Cardiac muscle cell (in vitro differentiated cells and primary cell): ENCODE measurements at places on chromosomes 11 and 22. TPM values are rescaled to one million over a fixed set of nuclear protein-coding genes. Genes with fewer than 3 reads are reported as not detected.

PLXNB2 gene
- total RNA-seq: 142 and 195 TPM in 2 replicates

MMP8 gene
- total RNA-seq: not detected in 2 replicates

DNA sequence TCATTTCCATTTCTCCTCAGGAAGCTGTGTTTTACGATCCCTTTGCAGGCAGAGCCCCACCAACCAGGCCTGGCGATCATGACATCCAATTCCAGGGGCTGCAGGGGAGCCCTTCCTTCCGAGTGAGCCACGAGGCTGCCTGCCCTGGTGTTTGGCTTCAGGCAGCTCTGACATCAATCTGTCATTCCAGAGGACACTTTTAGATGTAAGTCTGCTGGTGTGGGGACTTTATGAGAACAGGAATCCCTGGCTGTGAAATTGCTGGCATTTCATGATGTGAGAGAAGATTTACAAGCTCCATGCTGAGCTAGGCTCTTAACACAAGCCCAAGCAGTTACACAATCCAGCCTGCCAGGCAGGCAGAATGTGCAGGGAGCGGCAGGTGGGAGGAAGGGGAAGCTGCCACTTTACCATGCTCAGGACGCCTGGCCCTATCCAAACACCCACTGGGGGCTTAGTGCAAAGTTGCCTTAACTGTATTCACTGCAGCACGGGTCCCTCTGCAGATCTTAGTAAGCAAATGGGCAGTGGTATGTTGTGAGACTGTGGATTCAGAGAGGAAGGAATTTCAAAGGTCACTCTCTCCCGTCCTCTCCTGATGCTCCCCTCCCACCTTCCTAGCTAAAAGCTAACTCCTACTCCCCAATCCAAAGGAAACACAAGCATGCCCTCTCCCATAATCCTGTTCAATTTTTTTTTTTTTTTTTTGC lies 43.4 kb upstream of the MICAL2 start:
- no peaks in the 10 kb centered on the region for H3K36me3 ChIP-seq
- H3K4me3 ChIP-seq: no peak overlapping the region
- peaks cover 19% of the 10 kb centered on the region for H3K4me1 ChIP-seq
- peak; percentile 49 for DNase-seq
- H3K27ac ChIP-seq: peak overlapping the region; percentile 48

DNA sequence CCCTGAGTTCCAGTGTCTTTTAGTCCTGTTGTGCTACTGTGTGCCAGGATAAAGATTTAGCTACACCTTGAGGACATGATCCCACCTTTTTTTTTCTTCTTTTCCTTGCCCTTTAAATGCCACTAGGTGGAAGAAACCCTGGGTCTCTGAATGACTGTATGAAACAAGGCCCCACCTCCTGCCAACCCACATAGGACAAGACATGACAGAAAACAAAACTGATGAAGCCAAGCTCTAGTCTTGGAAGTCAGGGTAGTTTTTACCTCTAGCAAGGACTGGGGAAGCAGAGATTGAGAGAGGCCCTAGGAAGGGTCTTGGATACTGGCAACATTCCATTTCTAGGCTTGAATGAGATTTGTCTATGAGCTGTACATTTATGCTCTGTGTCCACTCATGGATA lies 410.7 kb downstream of the MIAT start:
- H3K27ac ChIP-seq: no peak overlapping the region
- no peak for DNase-seq
- no peak overlapping the region for H3K4me3 ChIP-seq
- H3K4me1 ChIP-seq: peaks cover 36% of the 10 kb centered on the region
- H3K27me3 ChIP-seq: no peaks in the 10 kb centered on the region

DNA sequence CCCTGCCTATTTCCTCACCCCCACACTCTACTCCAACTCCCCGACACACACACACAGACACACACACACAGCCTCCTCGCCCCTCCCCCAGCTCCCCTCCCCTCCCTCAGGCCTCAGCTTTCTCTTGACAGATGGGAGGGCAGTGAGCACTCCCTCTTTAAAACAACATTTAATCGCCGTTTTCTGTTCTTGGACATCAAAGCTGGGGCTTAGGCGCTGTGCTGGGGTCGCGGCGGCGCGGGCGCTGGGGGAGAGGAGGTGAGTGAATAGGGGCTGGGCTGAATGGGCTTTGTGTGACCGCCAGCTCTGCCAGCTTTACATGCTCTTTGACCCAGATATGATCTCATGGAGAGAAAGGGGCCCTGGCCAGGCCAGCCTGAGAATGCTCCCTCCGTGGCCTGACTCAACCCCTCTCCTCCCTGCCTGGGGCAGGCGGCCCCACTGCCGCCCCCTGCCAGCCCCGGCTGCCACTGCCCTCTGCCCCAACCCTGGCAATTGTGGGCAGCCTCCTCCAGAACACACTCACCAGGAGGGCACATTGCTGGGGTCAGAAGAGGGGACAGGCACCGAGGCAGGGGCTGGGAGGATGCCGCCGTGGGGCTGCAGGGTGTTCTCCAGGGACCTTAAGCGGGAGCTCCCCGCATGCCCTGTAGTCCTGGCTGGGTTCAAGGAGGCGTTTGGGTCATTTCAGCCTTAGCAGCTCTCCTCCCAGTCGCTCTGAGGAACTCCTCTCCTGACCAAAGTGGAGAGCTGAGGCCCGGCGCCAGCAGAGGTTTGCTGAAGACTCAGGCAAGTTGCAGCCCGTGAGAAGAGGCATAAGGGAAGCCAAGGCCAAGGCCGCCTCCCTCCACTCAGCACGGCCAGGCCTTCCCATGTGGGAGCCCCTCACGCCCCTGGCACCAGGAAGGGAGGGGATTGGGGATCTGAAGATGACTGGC lies 38.3 kb upstream of the NNMT start:
- no peaks in the 10 kb centered on the region for H3K27me3 ChIP-seq
- H3K4me1 ChIP-seq: peaks cover 38% of the 10 kb centered on the region
- H3K36me3 ChIP-seq: no peaks in the 10 kb centered on the region
- H3K27ac ChIP-seq: no peak overlapping the region
- no peak overlapping the region for H3K4me3 ChIP-seq

- peak; percentile 24 for DNase-seq
- H3K4me3 ChIP-seq: no peak overlapping the region
- H3K4me1 ChIP-seq: peaks cover 50% of the 10 kb centered on the region
Measured at GRCh38 chr11:3950996-3951660, 95.7 kb downstream of the STIM1 start.

- peaks cover 72% of the 10 kb centered on the region for H3K36me3 ChIP-seq
- H3K4me3 ChIP-seq: no peak overlapping the region
- H3K4me1 ChIP-seq: no peaks in the 10 kb centered on the region
- no peak overlapping the region for H3K27ac ChIP-seq
- no peaks in the 10 kb centered on the region for H3K27me3 ChIP-seq
- DNase-seq: peak; percentile 85
Measured at GRCh38 chr22:36286096-36286957, 33.4 kb downstream of the APOL1 start.

GRCh38 chr11:2300290-2300935 lies 1.3 kb downstream of the C11orf21 start:
- no peak overlapping the region for H3K27ac ChIP-seq
- no peak for DNase-seq
- H3K4me3 ChIP-seq: no peak overlapping the region
- H3K4me1 ChIP-seq: peaks cover 54% of the 10 kb centered on the region
- no peaks in the 10 kb centered on the region for H3K36me3 ChIP-seq
- peaks cover 1% of the 10 kb centered on the region for H3K27me3 ChIP-seq

DNA sequence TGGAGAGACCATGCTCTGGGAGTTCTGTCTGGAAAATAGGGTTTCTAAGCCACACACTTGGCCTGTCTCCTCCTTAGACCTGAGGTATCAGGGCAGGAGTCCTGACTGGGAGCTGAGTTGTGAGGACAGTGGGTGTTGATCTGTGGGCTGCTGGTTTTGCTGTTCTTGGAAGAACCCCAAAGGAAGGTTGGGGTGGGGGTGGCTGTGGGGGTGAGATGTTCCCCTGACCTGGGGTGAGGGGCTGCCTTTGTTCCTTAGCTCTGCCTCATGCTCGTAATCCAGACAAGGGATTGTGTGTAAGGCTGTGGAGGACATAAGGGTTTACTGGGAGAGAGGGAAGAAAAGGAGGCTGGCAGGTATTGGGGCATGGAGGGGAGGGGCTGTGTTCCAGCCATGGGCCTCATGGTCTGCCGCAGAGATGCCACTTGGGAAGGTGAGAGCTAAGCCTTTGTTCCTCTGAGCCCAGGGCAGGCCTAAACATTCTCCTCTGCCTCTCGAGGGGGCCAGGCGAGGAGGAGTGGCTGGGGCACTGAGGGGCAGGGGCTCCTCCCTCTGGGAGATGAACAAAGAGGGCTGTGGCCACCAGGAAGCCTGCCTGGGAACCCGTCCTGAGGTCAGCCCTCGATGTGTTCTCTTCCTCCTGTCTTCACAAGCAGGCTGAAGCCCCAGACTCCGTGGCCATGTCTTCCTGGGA lies 4.4 kb downstream of the OTOG start:
- H3K27me3 ChIP-seq: no peaks in the 10 kb centered on the region
- no peak for DNase-seq
- no peaks in the 10 kb centered on the region for H3K4me1 ChIP-seq
- no peaks in the 10 kb centered on the region for H3K36me3 ChIP-seq

- peaks cover 20% of the 10 kb centered on the region for H3K36me3 ChIP-seq
- peak overlapping the region; percentile 96 for H3K27ac ChIP-seq
- peaks cover 4% of the 10 kb centered on the region for H3K4me1 ChIP-seq
- no peak for DNase-seq
- H3K27me3 ChIP-seq: no peaks in the 10 kb centered on the region
Measured at GRCh38 chr11:62645671-62645945, 805 bp downstream of the GANAB start.

DNA sequence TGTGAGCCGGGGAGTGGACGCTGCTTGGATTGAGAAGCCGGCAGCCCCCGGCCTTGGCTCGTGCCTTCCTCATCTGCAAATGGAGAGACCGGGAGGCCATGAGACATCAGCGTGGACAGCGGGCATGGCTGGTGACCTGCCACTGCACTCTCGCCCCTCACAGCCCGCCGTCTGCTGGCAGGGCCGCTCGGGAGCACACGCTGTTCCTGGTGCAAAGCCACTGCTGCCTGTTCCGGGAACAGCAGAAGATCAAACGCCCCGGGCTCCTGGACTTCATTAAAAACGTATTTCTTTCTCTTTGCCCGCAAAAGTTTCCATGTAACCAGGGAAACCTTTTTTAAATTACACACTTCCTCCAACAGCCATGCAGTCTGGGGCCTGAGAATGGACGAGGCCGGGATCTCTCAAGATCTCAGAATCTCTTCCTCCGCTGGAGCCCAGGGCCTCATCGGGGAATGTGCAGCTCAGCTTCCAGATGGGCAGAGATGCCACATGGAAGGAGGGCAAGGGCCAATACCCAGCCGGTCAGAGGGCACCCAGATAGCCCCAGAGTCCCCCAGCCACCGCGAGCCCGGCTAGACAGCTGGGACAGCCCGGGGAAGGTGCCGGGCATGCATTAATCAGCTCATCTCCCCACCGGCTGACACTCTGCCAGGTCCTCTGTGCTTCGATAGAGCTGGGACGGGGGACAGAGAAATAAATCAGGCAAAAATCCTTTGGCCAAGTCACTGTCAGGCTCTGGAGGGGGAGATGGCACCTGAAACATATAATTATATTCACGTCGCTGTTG lies 62.8 kb upstream of the PRR5 start:
- H3K27ac ChIP-seq: no peak overlapping the region
- no peaks in the 10 kb centered on the region for H3K27me3 ChIP-seq
- peak; percentile 41 for DNase-seq
- H3K4me1 ChIP-seq: no peaks in the 10 kb centered on the region
- H3K4me3 ChIP-seq: no peak overlapping the region
- no peaks in the 10 kb centered on the region for H3K36me3 ChIP-seq

DNA sequence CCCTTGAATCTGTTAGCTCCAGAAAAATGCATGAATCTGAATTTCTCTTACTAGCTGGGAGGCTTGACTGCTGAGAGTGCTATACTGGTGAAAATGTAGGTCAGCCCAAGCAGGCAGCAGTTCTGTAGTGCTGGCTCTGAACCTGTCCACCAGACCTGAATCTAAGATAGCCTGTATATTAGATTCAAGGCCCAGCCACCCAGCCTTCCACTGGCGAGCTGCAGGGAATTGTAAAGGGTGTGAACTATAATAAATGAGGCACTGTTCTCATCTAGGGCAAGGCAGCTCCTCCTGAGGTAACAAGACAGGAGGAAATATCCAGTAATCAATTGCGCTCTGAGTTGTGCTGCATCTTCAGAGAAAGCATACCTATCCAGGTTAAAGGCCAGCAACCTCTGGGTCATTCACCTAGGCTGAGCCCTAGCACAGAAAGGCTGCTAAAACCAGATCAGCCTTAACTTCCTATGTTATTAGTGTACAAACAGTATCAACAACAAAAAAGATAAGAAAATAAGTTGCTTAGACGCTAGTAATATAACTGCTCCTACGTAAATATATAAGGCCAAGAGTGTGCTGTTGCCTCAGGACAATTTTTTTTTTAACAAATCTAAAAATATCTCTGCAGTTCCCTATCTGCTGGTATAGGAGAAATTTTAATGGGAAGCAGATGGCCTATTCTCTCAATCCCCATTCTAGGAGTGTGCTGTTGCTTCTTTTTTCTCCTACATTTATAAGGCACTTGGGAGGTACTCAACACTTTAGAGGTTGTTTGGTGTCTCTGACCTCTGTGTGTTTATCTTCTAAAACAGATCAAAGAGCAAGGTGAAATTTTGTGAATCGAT lies 63.0 kb downstream of the RELT start:
- DNase-seq: peak; percentile 11
- no peak overlapping the region for H3K4me3 ChIP-seq
- no peaks in the 10 kb centered on the region for H3K36me3 ChIP-seq
- peaks cover 24% of the 10 kb centered on the region for H3K4me1 ChIP-seq
